Central memory CD8-positive, alpha-beta T cell (primary cell): ENCODE measurements at places on chromosomes 4 and X.

GRCh38 chrX:23134136-23134535, 134.4 kb downstream of the DDX53 start:
- no peak for DNase-seq
- no peak overlapping the region for H3K27ac ChIP-seq
- no peak overlapping the region for H3K4me3 ChIP-seq
- no peaks in the 10 kb centered on the region for H3K4me1 ChIP-seq
- no peaks in the 10 kb centered on the region for H3K36me3 ChIP-seq

- H3K4me3 ChIP-seq = no peak overlapping the region
- H3K27me3 ChIP-seq = peaks cover 64% of the 10 kb centered on the region
- no peaks in the 10 kb centered on the region for H3K4me1 ChIP-seq
- no peaks in the 10 kb centered on the region for H3K36me3 ChIP-seq
- H3K27ac ChIP-seq = no peak overlapping the region
- DNase-seq = no peak
Observed at GRCh38 chr4:110033355-110034025, 120.8 kb downstream of the EGF start.

GRCh38 chrX:9845578-9845952, 59.3 kb downstream of the SHROOM2 start:
- no peaks in the 10 kb centered on the region for H3K4me1 ChIP-seq
- no peak overlapping the region for H3K4me3 ChIP-seq
- peaks cover 18% of the 10 kb centered on the region for H3K27me3 ChIP-seq
- H3K36me3 ChIP-seq = peaks cover 2% of the 10 kb centered on the region

DNA sequence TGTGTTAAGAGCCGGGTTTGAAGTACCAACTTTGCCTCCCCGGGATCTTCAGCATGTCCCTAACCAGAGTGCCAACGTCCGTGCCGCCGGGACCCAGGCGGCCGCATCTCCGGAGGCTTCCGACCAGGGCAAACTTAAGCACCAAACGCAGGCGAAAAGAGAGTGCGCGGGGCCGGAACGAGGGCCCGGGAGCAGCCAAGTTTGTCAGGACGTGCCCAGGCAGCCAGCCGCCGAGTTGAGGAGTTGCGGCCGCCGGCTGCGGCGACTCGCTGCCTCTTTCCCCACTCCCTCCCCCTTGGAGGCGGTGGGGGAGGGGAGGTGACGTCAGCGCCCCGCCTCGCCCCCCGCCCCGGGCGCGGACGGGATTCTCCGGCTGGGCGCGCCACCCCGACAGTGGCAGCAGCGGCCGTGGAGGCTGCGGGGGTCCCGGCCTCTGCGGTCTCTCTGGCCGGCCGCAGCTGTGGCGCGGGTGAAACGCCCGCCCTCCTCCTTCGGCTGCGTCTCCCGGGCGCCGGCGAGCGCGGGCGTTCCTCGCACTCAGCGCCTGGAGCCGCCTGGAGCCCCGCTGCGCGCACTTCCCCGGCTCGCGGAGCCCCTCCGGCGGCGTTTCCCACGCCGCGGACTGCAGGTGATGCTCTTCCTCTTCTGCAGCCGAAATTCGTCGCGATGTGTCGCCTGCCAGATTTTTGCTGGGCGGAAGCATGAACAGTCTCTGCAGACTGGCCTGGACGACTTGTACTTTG, 2.9 kb upstream of the FAT1 start:
- no peaks in the 10 kb centered on the region for H3K4me1 ChIP-seq
- H3K4me3 ChIP-seq = no peak overlapping the region
- H3K27me3 ChIP-seq = peaks cover 35% of the 10 kb centered on the region
- DNase-seq = no peak
- peaks cover 2% of the 10 kb centered on the region for H3K36me3 ChIP-seq

DNA sequence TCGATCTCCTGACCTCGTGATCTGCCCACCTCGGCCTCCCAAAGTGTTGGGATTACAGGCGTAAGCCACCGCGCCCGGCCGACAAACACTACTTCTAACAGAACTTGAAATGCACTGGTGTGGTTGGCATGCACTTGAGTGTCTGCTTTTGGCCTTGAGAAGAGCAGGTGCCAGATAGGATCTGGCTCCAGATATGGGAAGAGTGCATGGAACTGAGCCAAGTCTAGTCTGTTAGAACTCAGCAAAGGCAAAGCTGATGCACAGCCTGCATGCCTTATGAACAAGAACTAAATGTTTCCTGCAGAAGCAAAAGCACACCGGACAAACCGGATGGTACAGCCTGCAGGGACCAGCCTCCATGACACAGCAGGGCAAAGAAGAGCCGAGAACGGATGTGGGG, 35.1 kb upstream of the TBL1X start:
- H3K4me1 ChIP-seq = peaks cover 7% of the 10 kb centered on the region
- H3K36me3 ChIP-seq = no peaks in the 10 kb centered on the region
- no peak overlapping the region for H3K27ac ChIP-seq
- H3K4me3 ChIP-seq = no peak overlapping the region

DNA sequence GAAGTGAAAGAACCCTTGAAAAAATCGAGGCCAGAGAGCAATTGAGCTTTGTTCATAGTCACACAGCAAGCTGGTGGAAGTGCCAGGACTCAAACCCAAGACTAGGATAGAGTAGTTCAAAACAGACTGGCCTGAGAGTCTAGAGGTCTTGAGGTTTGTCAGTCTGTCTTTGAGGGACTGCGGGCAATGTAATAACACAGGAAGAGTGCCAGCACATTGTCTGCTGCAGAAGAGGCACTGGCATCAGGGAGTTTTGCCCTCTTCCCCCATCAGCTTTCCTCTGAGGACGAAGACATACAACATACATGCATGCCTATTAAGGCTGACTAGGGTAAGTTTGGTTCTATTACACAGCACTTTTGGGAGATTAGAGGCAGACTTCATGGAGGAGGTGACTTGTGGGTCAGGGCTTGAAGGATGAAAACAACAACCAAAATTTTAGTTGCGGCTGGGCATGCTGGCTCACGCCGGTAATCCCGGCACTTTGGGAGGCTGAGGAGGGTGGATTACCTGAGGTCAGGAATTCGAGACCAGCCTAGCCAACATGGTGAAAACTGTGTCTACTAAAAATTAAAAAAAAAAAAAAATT, 64.1 kb upstream of the LAS1L start:
- H3K4me1 ChIP-seq = peaks cover 40% of the 10 kb centered on the region
- H3K27ac ChIP-seq = peak overlapping the region; percentile 96
- peaks cover 3% of the 10 kb centered on the region for H3K36me3 ChIP-seq
- H3K4me3 ChIP-seq = peak overlapping the region; percentile 70
- DNase-seq = no peak

DNA sequence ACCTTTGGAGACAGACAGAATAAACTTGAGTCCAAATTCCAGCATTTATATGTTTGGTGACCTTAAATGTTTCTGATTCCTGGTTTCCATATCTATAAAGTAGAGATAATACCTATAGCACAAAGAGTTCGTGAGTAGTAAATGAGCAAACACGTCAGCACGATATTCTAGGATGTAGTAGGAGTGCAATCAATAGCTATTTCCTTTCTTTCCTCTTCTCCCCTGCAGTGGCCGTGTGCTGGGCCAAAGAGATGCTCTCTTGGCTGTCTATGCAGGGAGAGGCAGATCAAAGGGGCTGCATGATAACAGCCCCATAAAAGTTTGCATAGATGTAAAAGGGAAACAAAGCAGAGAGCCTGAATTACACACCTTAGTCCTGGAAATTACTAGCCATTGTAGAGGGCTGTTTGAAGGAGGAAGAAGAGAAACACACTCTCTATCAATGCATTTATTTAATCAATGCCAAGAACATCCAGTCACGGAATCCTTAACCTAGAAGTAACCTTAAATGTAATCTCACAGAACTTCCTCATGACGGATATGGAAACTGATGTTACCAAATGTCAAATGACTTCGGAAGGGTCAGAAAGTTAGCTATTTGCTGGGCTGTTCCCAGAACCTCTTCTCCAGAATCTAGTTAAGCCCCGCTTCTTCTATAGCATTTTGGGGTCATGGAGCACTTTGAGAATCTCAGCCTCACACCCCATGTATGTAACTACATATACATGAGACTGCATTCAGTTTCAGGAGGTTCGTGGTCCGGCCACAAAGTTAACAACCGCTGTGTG, 35.5 kb upstream of the PLAC8 start:
- H3K4me1 ChIP-seq = peaks cover 16% of the 10 kb centered on the region
- no peaks in the 10 kb centered on the region for H3K27me3 ChIP-seq
- DNase-seq = no peak
- H3K27ac ChIP-seq = no peak overlapping the region
- no peaks in the 10 kb centered on the region for H3K36me3 ChIP-seq

DNA sequence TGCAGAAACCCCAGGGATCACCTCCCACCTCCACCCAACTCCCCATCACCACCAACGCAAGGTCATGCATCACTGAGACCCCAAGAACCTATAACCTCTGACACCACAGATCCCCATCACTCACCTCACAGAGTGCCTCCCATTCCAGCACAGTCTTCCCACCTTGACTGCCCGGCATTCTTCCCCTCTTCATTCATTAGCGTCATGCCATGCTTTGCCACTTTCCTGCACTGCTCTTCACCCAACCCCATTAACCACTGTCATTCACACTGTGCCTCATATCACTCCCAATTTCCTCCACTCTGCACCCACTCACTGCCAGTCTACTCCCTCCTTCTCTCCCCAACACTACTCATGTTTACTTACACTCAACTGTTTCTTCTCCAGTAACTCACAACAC, 30.6 kb downstream of the ZNF182 start:
- no peaks in the 10 kb centered on the region for H3K4me1 ChIP-seq
- DNase-seq = no peak
- H3K27me3 ChIP-seq = no peaks in the 10 kb centered on the region
- H3K4me3 ChIP-seq = no peak overlapping the region

GRCh38 chr4:140242357-140243277, 88.6 kb upstream of the MAML3 start:
- no peak overlapping the region for H3K4me3 ChIP-seq
- no peak for DNase-seq
- H3K27me3 ChIP-seq = peaks cover 29% of the 10 kb centered on the region
- no peaks in the 10 kb centered on the region for H3K36me3 ChIP-seq

DNA sequence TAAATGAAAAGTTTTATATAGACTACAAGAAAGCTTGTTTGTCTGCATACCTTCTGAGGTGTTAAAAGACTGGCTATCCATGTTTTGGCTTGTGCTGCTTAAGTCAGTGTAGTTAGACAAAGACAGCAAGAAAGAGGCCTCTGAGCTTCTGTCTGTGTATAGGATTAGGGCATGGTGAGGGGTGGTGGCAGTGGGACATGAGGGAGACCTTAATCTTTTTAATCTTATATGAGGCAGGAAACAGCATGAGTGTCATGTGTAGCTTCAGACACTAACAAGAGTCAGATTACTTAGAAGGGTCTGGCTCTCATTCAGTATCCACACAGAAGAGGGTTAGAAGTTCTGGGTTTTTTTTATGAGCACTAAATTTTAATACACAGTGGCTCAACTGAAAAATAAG, 213.3 kb downstream of the GABRG1 start:
- H3K4me3 ChIP-seq = no peak overlapping the region
- no peaks in the 10 kb centered on the region for H3K27me3 ChIP-seq
- no peaks in the 10 kb centered on the region for H3K36me3 ChIP-seq
- no peak overlapping the region for H3K27ac ChIP-seq

DNA sequence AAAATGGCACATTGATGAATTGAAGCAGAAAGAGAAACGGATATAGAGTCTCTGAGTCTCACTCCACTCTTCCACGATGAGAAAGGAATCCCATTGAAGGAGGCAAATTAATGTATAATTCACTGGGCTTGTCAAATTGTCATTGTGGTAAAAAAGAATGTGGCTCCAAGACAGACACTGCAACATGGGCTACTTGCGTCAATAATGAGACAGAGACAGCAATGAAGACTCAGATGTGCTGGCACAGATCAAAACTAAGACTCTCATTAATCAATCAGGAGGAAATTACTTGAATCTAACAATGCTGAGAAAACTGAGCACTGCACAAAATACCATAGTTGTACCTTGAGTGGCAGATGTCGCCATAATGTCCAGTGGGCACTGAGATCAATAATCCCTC, 1485.5 kb downstream of the TECRL start:
- DNase-seq = no peak
- H3K27me3 ChIP-seq = no peaks in the 10 kb centered on the region
- H3K4me1 ChIP-seq = no peaks in the 10 kb centered on the region
- H3K4me3 ChIP-seq = no peak overlapping the region
- H3K36me3 ChIP-seq = no peaks in the 10 kb centered on the region

DNA sequence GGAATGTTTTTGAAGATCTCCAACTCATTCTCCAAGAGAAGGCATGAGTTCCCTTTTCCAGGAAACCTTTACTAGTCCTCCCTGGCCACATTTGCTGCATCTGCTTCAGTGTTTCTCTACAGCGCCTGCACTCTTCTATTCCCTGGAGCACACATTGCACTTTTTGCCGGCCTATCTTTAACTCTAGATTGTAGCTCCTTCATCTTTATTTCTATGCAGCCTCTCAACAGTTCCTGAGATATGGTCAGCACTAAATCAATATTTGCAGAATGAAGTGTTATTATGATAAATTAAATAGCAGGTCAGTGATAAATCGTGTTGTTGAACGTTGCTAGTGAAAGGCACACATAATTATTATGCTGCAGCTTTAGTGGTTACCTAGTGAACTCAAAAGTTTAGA, 88.3 kb downstream of the VCX3A start:
- DNase-seq = no peak
- no peaks in the 10 kb centered on the region for H3K4me1 ChIP-seq
- no peaks in the 10 kb centered on the region for H3K27me3 ChIP-seq
- H3K27ac ChIP-seq = no peak overlapping the region
- no peaks in the 10 kb centered on the region for H3K36me3 ChIP-seq

- H3K36me3 ChIP-seq = peaks cover 2% of the 10 kb centered on the region
- no peak overlapping the region for H3K4me3 ChIP-seq
- no peak for DNase-seq
- no peaks in the 10 kb centered on the region for H3K4me1 ChIP-seq
- no peak overlapping the region for H3K27ac ChIP-seq
- peaks cover 7% of the 10 kb centered on the region for H3K27me3 ChIP-seq
Observed at GRCh38 chr4:67566335-67566734, 7.8 kb downstream of the STAP1 start.

- no peaks in the 10 kb centered on the region for H3K4me1 ChIP-seq
- H3K27ac ChIP-seq = no peak overlapping the region
- peaks cover 13% of the 10 kb centered on the region for H3K27me3 ChIP-seq
- H3K36me3 ChIP-seq = no peaks in the 10 kb centered on the region
- no peak for DNase-seq
- no peak overlapping the region for H3K4me3 ChIP-seq
Observed at GRCh38 chr4:114677346-114677979, 78.9 kb downstream of the UGT8 start.

GRCh38 chr4:7289589-7289988, 97.3 kb downstream of the SORCS2 start:
- DNase-seq = no peak
- no peak overlapping the region for H3K4me3 ChIP-seq
- peaks cover 4% of the 10 kb centered on the region for H3K4me1 ChIP-seq
- H3K27me3 ChIP-seq = peaks cover 64% of the 10 kb centered on the region

GRCh38 chrX:37754516-37754915, 25.3 kb upstream of the CYBB start:
- peaks cover 3% of the 10 kb centered on the region for H3K36me3 ChIP-seq
- H3K4me3 ChIP-seq = no peak overlapping the region
- H3K4me1 ChIP-seq = peaks cover 14% of the 10 kb centered on the region
- H3K27ac ChIP-seq = no peak overlapping the region

DNA sequence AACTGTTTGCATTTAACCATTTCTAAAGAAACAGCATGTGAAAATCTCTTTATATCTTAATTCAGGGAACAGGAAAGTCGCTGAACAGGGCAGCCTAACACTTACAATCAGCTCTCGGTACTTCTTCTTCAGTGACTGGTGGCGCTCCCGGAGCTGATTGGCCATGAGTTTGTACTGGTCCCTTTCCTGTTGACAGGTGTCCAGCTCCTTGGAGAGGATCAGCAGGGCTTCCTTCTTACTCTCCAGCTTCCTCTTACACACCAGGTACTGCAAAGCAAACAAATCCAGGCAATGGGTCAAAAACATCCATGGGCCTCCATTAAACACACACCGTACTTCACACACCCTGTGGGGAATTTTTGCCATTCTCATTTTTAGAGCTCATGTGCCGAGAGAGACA, 36.4 kb downstream of the CCDC149 start:
- no peaks in the 10 kb centered on the region for H3K36me3 ChIP-seq
- no peak overlapping the region for H3K27ac ChIP-seq
- H3K4me1 ChIP-seq = no peaks in the 10 kb centered on the region
- no peak overlapping the region for H3K4me3 ChIP-seq
